ENCODE measurements at places on chromosomes 3 and 15. TPM values are rescaled to one million over a fixed set of nuclear protein-coding genes. Genes with fewer than 3 reads are reported as not detected.

LRRC15 gene
- 0.18 TPM for total RNA-seq

DNA sequence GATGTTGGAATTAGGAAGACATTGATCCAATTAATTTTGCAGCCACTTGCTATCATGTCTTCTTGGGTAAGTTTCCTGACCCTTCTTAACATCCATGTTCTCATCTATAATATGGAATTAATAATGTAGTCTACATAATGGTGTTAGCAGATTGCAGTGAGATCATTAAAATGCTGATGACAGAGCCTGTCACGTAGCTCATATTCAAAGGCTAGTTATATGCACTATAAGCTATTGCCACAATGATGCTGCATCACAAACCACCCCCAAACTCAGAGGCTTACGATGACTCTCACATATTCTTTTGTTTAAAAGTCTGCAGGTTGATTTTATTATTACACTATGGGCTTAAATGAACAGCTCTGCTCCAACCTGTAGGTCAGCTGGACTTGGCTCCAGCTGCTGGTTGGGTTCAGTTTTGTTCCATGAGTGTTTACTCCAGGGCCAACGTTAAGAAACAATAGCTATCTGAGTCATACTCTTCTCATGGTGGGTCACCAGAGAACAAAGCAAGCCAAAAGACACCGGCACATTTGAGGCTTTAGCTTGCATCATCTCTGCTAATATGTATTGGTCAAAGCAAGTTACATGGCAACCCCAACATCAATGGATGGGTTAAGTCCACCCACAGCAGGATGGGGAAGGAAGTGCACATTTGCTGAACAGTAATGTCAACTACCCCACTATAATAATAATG, 250.0 kb upstream of the SLCO3A1 start:
- H3K4me3 ChIP-seq = no peak overlapping the region
- no peak for DNase-seq
- H3K27ac ChIP-seq = no peak overlapping the region

DNA sequence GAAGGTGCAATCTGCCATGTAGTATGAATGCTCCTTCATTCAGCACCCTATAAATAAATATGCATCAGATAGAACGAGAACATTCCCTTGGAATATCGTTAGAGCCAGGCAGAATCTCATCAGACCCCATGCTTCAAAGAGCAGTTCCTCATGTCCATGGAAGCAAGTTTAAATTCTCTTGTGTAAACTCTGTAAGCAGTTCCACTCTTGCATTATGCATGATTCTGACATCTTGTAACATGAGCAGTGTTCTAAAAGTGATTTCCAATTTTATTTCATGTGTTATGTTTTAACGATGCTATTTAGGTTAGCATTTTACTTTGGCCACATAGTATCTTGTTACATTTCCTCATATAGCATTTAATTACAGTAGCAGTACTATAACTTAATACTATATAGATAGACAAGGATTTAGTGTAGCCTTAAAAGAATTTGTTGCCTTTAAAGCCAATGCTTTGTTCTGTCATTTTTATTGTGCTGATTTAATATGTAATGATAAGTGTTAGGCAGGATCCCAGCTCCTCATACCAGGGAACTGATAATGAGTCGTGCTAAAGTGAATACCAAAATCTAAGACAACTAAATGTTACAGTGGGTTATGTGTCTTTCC, 161.2 kb upstream of the NECTIN3 start:
- DNase-seq = no peak
- H3K27ac ChIP-seq = no peak overlapping the region
- H3K27me3 ChIP-seq = no peaks in the 10 kb centered on the region
- H3K4me1 ChIP-seq = no peaks in the 10 kb centered on the region
- no peak overlapping the region for H3K4me3 ChIP-seq

DNA sequence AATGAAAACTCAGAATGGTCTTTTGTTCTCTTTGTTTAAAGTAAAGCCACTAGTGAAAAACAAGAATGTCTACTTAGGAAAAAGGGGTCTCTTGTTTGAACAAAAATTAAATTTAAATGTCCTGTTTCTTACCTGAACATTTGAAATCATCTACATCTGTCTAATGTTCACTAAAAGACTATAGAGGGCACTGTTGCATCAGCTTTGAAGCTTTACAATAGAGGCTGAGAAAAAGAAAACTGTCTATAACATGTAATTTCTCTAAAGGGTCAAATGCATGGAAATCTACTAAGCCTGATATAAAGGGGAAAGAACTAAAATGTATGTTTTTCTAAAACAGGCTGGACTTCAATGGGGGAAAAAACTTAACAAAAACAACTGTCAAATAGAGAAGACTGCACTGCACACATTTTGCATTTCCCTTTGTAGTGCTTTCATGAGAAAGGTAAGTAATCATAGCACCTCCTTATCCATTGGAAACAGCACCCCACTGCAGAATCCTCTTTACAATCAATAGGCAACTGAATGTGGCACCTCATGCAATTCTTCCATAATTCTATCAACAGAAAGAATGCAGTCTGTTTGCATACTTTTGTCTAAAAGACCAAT, 26.3 kb downstream of the DPH6 start:
- no peaks in the 10 kb centered on the region for H3K27me3 ChIP-seq
- H3K36me3 ChIP-seq = no peaks in the 10 kb centered on the region
- H3K4me3 ChIP-seq = no peak overlapping the region
- H3K27ac ChIP-seq = no peak overlapping the region
- DNase-seq = no peak

TEX9 gene
- 10.4 TPM for total RNA-seq

CADM2 gene
- 4.3 TPM for total RNA-seq

GRCh38 chr3:186427627-186428281, 65.7 kb upstream of the DGKG start:
- no peaks in the 10 kb centered on the region for H3K36me3 ChIP-seq
- H3K27me3 ChIP-seq = no peaks in the 10 kb centered on the region
- H3K4me3 ChIP-seq = no peak overlapping the region

GRCh38 chr3:65779390-65779789, 259.3 kb downstream of the MAGI1 start:
- no peaks in the 10 kb centered on the region for H3K36me3 ChIP-seq
- H3K27me3 ChIP-seq = no peaks in the 10 kb centered on the region
- DNase-seq = no peak
- no peak overlapping the region for H3K4me3 ChIP-seq

DNA sequence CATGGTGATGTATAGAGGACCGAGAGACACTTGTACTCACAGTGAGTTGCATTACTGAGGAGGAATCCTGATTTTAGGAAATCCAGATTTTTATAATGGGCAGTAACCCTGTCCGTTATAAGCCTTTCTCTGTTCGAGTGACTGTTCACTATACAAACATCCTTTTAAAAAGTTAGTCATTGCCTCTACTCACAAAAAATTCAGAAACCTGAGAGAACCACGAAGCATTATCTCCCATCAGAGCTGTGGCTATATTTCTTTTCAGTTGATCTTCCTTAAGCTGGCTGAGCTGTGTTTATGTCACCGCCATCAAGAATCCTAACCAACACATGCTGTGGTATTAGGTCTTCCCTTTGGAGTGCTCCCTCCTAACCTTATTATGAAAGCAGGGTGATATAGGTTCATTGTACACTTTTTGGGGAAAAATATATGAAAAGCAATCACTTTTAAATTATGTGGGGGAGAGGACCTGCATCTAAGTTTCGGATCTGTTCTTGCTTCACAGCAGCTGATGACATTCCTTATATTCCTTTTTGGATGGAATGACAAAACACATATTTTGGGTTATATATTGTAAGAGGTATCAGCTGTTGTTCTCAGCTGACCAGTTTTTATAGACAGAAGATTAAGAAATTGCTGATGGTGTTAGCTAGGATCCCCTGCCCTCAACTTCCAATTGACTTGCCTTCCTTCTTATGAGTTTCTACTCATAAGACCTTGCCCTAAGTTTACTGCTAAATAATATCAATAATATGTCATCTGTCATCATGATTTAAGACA, 465.9 kb upstream of the RASGRP1 start:
- H3K4me3 ChIP-seq = no peak overlapping the region
- no peak for DNase-seq
- no peaks in the 10 kb centered on the region for H3K36me3 ChIP-seq
- H3K27me3 ChIP-seq = no peaks in the 10 kb centered on the region
- H3K27ac ChIP-seq = no peak overlapping the region

GRCh38 chr3:187999821-188000220, 154.1 kb upstream of the LPP start:
- H3K4me3 ChIP-seq = no peak overlapping the region
- no peaks in the 10 kb centered on the region for H3K4me1 ChIP-seq
- no peak for DNase-seq

DNA sequence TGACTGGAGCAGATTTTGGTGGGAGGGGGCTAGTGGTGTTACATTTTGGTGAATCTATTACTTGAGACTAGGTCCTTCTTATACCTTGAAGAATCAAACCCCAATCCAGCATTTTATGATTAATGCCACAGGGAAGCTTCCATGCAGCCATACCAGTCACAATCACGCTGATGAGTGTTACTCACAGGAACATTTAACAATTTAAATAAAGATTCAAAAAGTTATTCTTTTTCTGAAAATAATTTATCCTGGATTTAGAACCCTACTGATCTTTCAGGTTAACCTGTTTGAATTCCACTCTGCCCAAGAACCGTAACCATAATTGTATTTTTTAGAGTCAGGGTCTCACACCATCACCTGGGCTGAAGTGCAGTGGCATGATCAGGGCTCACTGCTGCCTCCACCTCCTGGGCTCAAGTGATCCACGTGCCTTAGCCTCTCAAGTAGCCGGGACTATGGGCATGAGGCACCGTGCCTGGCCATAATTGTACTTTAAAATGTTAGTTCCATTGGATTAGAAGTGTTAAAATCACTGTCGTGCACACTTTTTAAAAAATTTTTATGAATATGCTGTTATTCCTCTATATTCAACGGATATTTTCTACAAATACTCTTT, 929 bp upstream of the MTMR10 start:
- no peaks in the 10 kb centered on the region for H3K36me3 ChIP-seq
- H3K4me3 ChIP-seq = peak overlapping the region; percentile 95
- peaks cover 28% of the 10 kb centered on the region for H3K4me1 ChIP-seq
- H3K27me3 ChIP-seq = no peaks in the 10 kb centered on the region
- DNase-seq = no peak

DNA sequence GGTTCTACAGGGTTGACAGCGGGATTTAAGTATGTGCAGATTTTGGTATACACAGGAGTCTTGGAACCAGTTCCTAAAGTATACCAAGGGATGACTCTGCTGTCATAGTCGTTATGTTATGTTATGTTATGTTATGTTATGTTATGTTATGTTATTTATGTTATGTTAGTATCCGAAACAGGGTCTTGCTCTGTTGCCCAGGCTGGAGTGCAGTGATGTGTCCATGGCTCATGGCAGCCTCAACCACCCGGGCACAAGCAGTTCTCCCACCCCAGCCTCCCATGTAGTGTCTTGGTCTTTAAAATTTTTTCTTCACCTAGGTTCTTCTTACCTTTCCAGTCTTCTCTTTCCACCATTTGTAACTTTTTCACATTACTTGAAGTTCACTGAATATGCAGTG, 21.7 kb downstream of the PPP4R2 start:
- no peak overlapping the region for H3K27ac ChIP-seq
- H3K36me3 ChIP-seq = no peaks in the 10 kb centered on the region
- H3K4me1 ChIP-seq = peaks cover 1% of the 10 kb centered on the region
- H3K4me3 ChIP-seq = no peak overlapping the region
- H3K27me3 ChIP-seq = no peaks in the 10 kb centered on the region

DNA sequence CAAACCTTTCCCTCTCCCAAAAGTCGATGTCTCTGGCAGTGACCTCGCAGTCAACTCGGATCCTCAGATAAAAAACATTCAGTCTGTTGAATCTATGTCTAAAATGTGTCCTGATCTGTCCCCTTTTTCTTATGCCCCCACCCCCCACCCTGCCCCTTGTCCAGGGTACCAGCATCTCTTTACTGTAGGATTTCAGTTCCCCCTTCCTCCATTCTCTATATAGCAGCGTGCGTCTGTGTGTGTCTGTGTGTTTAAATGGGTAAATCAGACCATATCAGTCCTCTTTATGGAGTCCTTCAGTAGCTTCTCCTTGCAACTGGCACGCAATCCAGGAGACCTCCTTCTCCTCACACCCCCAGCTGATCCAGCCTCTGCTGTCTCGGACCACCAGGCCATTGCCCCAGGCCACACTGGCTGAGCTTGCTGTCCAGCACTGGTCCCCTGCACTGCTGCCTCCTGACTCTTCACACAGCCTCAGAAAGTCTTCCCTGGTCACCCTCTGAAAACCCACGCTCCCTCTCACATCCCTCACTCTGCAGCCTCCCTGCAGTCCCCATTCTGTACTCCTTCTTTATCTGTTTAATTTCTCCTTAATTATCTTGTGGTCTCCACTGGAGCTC, 1.5 kb downstream of the LRRK1 start:
- H3K27me3 ChIP-seq = peaks cover 15% of the 10 kb centered on the region
- no peaks in the 10 kb centered on the region for H3K36me3 ChIP-seq
- no peak overlapping the region for H3K27ac ChIP-seq
- no peak overlapping the region for H3K4me3 ChIP-seq
- peaks cover 10% of the 10 kb centered on the region for H3K4me1 ChIP-seq
- DNase-seq = no peak

GRCh38 chr15:78351539-78351938, 11.4 kb downstream of the CRABP1 start:
- H3K36me3 ChIP-seq = no peaks in the 10 kb centered on the region
- no peak overlapping the region for H3K27ac ChIP-seq
- H3K4me1 ChIP-seq = no peaks in the 10 kb centered on the region
- no peak overlapping the region for H3K4me3 ChIP-seq
- no peak for DNase-seq

DNA sequence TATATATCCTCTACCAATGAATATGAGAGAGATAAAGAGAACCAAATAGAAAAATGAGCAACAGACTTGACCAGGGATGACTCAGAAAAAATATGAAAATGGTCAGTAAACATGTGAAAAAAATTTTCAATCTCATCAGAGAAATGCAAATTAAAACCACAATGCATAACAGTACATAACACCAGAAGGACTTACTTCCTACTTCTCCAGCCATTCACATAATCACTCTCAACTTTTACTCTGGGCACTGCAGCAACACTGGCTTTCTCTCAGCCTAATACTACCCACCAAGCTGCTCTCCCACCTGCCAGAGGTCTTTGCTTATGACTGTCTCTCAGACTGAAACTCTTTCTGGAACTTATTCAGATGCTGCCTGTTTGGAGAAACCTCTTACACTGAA, 49.4 kb downstream of the DPH6 start:
- no peak overlapping the region for H3K27ac ChIP-seq
- no peaks in the 10 kb centered on the region for H3K36me3 ChIP-seq
- no peak overlapping the region for H3K4me3 ChIP-seq

DNA sequence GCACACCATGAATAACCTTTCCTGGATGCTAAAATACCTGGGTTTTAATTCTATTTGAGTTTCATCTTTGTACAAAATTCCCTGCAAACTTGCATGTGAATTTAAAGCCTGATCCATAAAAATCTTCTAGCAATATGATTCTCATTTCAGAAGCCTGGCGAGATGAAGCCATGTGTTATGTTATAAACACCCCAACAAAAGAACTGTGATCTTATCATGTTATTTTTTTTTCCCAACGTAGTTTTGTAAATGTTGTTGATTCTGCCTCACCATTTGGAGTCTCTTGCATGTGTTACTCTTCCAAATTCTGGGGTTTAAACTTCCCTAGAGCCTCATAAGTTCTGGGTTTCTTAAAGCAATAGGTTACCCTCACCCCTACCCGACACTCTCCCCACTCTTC, 428.1 kb upstream of the DPH6 start:
- H3K4me3 ChIP-seq = no peak overlapping the region
- DNase-seq = no peak
- no peaks in the 10 kb centered on the region for H3K4me1 ChIP-seq

MYL3 gene
- not detected for total RNA-seq

Data from adrenal gland (tissue), 19 donors.